ENCODE measurements at places on chromosomes 7 and 10.

- no peak for DNase-seq
Observed at GRCh38 chr7:5494320-5494682, 70.7 kb upstream of the TNRC18 start.

- DNase-seq: no peak
Observed at GRCh38 chr7:131385039-131385605, 57.4 kb downstream of the MKLN1 start.

DNA sequence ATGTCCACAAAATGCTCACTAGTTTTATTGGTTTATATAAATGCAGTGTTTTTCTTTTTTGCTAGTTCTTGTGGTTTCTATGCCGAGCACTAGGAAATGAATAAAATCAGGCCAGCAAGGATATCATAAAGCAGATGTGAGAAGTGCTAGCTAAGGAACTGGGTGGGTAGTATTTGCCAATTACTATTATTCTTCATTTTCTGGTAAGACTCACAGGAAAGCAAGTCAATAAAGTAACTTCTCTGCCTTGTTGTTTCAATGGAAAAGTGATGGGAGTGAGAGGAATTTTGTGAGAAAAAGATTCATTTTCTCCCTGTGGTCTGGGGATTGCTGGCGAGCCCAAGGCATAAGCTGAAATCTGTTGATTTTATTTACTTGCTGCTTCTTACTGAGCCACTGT is 50.5 kb upstream of the TRIL start:
- no peak for DNase-seq

- no peak for DNase-seq
Observed at GRCh38 chr7:80324032-80324431, 187.8 kb downstream of the GNAT3 start.

DNA sequence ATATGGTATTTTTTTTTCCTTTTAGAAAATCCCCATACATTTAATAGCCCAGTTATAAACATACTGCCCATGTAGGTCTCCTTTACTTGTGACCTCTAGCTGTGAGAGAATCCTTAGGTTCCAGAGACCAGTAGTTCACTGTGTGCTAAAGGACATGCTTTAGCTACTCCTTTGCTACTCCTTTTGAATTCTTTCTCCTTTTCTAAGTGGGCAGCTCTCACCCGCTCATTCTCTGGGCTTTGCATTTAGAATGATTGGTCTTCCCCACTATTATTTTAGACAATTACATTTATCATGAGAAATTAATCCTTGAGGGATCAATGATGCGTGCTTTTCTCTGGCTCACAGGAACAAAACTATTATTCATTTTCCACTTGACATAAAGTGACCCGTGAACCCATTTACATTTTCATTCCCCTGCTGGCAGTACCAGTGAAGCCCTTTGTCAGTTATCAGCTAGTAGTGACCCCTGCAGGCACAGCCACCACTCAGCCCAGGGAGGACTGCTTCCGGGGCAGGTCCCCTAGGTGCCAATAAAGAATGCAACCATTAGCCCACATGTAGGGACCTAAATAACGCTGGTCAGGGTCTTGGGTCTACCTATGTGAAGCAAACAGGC is 844.3 kb downstream of the CNTNAP2 start:
- no peak for DNase-seq

DNA sequence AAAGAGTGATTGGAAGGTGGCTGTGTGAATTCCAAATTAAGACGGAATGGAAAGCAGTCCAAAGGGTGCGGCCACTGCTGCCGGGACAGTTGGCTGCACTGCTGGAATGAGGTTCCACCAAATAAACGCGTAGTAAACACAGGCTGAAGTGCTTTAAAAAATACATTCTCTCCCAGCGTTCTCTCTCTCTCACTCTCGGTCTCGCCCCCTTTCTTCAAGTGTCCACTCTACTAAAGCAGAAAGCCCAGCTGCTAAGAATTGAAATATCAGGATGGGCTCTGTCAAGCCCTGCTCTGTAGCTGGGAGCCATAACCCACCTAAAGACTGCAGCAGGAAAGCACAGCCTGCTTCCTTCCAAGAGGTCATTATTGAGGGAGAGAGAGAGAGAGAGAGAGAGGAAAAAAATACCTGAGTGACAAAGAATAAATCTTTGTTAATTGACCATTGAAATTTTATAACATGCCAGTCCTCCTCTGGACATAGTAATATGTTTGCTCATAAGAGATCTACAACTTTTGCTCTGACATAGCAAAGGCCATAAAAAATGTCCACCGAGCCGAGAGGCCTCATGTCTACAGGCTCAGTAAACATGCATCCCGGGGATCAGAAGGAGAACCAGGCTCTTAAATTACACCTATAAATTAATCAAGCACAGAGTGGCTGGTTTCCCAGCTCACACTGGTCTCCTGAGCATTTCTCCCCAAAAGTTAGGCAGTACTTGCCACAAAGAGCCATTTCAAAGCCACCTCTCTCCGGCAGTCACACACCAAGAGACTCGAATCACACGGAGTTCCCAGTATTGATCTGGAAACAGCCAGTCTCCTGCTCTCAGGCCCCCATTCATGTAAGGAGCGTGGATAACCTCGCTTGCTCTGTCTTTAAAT is 72.8 kb downstream of the FGFR2 start:
- no peak for DNase-seq

- DNase-seq: no peak
Observed at GRCh38 chr10:59633063-59633462, 76.6 kb downstream of the SLC16A9 start.

- DNase-seq: peak; percentile 48
Observed at GRCh38 chr10:14560274-14560673, 214.4 kb downstream of the FAM107B start.

GRCh38 chr10:100508691-100509150 is 10.9 kb downstream of the SEC31B start:
- DNase-seq: no peak

- no peak for DNase-seq
Observed at GRCh38 chr10:94602729-94603515, 57.3 kb downstream of the HELLS start.

- DNase-seq: no peak
Observed at GRCh38 chr10:45354261-45354660, 19.8 kb upstream of the ALOX5 start.

GRCh38 chr7:90774706-90775105 is 178.6 kb downstream of the CDK14 start:
- no peak for DNase-seq

DNA sequence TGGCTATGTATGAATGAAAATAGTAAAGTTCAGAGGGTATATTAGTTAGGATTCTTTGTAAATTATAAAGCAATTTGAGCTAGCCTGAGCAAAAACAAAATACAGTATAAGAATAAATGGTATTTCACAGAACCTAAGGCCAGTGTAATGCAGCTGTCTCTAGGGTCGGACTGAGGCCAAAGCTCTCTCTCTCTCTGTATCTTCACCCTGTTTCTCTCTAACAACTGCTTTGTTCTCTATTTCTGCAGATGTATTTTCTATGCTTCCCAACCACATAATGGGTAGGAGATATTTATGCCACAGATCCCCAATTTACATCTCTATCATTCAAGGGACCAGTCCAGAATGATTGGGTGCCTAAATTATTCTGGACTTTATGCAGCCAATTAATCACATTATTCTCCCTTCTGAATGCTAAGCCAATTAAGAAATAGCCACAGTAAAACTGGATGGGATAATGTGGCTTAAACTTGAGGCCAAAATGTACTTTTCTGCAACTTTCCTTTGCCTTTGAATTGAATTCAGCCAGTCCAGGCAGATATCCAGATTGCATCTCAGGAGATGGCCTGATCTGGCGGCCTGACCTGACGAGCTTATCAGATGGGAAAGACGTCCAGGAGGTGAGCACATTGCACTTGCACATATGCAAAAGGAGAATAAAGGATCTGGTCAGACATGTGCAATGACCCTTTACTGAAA is 24.6 kb upstream of the IMMP2L start:
- DNase-seq: no peak

DNA sequence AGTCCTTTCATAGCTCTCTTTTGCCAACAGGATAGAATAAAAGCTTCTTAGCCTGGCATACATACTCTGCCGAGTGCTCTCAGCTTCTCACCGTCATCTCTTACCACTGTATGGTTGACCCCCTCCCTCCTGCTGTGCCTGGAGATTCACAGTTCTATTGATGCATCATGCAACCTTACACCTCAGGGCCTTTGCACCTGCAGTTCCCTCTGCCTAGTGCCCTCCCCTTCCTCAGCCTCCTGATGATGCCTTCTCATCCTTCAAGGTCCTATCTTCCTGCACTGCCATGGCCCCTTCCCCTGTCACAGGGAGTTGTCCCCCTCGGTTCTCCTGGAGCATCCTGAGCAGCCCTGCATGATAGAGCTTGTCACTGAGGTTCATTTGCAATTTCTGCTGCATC is 81.5 kb downstream of the CDH23 start:
- no peak for DNase-seq

GRCh38 chr7:43179393-43179792 is 66.9 kb downstream of the HECW1 start:
- no peak for DNase-seq

DNA sequence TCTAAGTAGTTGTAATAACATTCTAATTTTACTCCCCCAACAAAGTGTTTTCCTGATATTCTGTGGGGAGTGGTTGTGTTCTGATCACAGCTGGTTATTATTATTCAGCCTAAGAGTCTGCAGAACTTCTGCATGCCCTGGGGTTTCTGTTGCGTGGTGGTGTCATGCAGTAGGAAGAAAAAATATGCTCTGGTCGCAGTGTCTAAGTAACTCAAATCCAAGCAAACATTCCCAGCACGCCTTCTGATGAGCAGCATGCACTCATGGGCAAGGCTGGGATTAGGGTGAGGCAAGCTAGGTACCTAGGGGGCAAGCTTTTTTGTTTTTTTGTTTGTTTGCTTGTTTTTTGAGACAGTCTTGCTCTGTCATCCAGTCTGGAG is 112.8 kb upstream of the KMT2E start:
- no peak for DNase-seq

GRCh38 chr7:1590887-1591286 is 21.1 kb upstream of the PSMG3 start:
- DNase-seq: no peak

- DNase-seq: no peak
Observed at GRCh38 chr10:3111621-3112163, 44.3 kb downstream of the PFKP start.

- DNase-seq: no peak
Observed at GRCh38 chr10:133046390-133046765, 41.3 kb upstream of the ADGRA1 start.

DNA sequence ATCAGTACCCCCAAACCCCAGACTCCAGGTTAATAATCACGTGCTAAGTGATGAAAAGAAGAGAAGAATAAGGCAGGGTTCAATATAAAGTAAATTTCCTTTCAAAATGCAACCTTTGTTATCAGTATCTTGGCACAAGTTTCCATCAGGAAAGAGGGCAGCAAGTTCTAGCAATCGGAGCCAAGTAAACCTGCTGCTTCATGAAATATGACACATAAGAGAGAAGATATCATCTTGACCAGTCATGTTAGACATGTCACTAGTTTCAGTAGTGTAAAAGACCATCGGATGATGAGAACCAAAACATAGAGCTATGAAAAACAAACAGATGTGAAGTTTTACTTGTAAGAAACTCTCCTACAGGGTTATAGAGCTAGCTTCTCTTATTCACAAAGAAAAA is 44.0 kb downstream of the AASS start:
- no peak for DNase-seq

DNA sequence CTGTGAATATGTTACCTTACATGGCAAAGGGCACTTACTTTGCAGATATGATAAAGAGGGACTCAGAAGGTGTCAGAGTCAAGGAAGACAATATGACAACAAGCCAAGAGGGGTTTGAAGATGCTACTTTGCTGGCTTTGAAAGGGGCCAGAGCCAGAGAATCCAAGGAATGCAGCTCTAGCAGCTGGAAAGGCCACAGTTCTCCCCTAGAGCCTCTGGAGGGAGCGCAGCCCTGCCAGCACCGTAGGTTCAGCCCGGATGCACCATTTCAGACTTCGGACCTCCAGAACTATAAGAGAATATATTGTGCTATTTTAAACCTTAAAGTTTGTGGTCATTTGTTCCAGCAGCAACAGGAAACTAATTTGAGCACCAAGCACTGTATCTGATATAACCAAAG is 32.9 kb upstream of the WDR11 start:
- no peak for DNase-seq

GRCh38 chr10:70331486-70332268 is 47.9 kb upstream of the NPFFR1 start:
- no peak for DNase-seq

- DNase-seq: no peak
Observed at GRCh38 chr10:98953251-98953650, 282.4 kb downstream of the HPSE2 start.

DNA sequence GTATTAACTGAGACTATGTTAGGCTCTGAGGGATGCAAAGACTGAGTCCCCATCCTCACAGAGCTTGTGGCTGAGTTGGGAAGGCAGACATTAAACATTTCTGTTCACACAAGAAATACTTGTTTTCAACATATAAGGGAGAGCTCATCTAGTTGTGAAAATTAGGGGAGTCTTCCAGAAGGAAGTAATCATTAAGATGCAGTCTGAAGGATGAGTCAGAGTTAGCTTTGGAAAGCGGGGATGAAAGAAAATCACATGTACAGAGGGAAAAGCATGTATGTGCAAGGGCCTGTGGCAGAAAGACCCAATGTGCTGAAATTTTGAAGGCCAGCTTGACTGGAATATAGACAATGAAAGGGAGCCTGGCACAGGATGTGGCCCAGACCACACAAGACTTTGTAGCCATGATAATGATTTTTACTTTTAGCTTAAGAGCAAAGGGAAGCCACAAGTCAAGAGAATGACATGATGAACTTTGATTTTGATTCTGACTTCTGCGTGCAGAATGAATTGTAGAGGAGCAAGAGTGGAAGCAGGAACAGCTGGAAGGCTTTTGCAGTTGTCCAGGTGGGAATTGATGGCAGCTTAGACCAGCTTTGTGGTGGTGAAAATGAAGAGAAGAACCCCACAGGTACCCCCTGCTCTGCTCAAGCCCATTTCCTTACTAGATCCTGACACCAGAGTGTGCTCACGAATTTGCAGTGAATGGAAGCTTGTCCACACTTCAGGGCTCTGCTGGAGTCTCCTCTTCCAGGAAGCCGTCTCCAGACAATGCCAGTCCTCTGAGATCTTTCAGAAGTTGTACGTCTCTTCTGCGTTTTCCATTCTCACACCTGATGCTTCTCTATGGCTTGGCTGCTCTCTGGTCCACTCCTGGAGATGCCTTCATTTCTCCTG is 115.6 kb downstream of the ATXN7L1 start:
- no peak for DNase-seq
